ENCODE measurements at places on chromosomes 4 and X. TPM values are rescaled to one million over a fixed set of nuclear protein-coding genes. Genes with fewer than 3 reads are reported as not detected.

The KDR gene
- total RNA-seq, result not detected

The SPIN2A gene
- 0.97 TPM for total RNA-seq

The PRRG3 gene
- not detected for total RNA-seq

The NKX3-2 gene
- total RNA-seq, result not detected

The UGT2A3 gene
- not detected for total RNA-seq

The USP17L22 gene
- not detected for total RNA-seq

The PPP4R3C gene
- total RNA-seq, result not detected

The CPLX1 gene
- 3.1 TPM for total RNA-seq

The ZBTB33 gene
- total RNA-seq, result 25.5 TPM
